Hypothalamus (tissue), 51 donors: ENCODE measurements at places on chromosomes 13 and 19.

GRCh38 chr13:99206226-99206625 is 5.6 kb downstream of the UBAC2 start:
- DNase-seq: no peak

DNA sequence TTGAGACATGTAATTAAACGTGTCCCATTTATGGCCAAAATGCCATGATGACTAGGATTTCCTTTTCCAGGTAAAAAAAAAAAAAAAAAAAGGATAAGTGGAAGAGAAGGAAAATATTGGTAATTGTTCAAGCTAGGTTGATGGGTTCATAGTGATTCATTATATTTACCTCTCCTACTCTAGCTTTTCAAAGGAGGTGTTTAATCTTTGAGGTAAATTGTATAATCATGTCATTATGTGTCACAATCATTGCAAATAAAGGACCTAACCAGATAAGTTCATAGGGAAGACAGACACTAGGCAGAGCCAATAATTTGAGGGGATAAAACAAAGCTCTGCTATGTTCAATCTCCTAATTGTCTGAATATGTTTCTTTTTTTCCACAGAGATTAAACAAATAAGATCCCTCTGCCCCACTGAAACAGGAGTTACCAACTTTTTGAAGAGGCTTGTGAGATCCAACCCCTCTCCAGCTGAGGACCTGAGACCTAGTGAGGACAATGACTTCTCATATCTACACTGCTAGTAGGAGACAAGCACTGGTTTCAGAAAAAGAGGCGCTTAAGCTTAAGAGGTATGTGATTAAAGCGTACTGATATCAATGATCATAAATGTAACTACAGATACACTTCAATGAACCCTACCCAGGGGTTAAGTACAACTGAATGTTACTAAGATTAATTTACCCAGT is 61.4 kb downstream of the USP12 start:
- DNase-seq: no peak

DNA sequence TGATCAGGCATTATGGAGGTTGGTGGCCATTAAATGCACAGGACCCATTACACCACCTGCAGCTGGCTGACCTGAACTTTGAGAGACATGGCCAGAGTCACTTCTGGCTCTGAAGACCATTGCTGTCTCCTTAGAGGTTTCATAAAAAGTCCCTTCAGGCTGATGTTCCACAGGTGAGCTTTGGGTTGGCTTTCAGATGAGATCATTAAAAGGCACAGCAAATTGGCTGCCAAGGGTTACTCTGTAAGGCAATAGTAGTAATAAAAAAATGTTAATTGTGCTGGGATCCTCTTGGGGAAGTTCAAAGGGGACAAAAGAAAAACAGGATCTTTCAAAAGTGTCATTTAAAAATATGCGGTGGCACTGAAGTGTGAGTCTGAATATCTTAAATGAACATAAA is 4.2 kb downstream of the OLFM4 start:
- DNase-seq: no peak

DNA sequence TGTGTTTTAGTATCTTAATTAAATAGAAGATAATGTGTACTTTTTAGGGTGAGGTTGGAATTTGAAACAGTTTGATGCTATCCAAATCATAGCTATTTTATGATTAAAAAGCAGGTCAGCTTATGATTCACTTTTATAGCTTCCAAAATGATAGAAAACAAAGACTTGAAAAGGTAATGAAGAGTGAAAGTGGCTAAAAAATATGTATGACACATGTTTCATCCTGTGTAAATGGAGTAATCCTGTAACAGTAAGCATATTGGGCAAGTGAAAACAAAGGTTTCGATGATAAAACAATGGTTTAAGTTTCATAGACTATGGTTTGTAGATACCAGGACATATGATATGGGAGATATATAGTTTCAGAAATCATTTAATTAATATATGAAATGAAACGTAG is 456.2 kb downstream of the PCDH20 start:
- DNase-seq: no peak

DNA sequence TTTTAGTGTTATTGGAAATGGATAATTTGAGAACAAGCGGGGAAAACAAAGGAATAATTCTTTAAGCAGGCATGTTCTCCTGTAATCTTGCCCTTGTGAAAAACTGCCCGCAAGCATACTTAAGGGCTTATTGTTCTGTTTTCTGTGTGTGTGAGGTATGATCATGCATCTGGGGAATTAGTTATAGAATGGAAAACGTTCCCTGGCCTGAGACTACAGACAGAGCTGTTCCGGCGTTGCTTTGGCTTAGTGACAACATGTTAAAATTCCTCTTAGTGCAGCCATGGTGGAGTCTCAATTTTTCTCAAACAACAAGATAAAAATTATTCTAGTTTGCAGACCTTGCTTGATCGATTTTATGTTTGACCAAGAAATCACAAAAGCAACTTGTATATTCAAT is 560.2 kb upstream of the SPRY2 start:
- DNase-seq: no peak

- DNase-seq: no peak
Measured at GRCh38 chr13:35675651-35676050, 199.2 kb upstream of the MAB21L1 start.

- DNase-seq: no peak
Measured at GRCh38 chr13:74730556-74731331, 596.5 kb upstream of the KLF12 start.

DNA sequence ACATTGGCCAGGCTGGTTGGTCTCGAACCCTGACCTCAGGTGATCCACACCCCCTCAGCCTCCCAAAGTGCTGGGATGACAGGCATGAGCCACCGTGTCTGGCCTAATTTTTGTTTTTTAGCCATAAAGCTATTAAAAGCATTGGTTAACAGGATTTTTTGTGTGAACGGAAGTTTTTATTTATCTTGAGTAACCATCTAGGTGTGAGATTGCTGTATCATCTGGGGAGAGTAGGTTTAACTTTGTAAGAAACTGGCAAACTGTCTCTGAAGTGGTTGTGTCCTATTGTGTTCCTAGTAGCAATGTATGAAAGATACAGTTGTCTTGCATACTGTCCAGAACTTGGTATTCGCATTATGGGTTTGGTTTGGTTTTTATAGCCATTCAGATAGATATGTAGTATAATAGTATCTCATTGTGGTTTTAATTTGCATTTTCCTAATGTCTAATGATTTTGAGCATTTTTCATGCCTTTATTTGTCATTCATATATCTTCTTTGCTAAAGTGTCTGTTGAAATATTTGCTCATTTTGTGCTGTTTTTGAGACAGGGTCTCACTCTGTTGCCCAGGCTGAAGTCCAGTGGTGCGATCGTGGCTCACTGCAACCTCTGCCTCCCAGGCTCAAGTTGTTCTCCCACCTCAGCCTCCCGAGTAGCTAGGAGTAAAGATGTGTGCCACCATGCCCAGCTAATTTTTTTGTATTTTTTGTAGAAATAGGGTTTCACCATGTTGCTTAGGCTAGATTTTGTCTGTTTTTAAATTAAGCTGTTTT is 13.5 kb upstream of the PLEKHF1 start:
- no peak for DNase-seq

DNA sequence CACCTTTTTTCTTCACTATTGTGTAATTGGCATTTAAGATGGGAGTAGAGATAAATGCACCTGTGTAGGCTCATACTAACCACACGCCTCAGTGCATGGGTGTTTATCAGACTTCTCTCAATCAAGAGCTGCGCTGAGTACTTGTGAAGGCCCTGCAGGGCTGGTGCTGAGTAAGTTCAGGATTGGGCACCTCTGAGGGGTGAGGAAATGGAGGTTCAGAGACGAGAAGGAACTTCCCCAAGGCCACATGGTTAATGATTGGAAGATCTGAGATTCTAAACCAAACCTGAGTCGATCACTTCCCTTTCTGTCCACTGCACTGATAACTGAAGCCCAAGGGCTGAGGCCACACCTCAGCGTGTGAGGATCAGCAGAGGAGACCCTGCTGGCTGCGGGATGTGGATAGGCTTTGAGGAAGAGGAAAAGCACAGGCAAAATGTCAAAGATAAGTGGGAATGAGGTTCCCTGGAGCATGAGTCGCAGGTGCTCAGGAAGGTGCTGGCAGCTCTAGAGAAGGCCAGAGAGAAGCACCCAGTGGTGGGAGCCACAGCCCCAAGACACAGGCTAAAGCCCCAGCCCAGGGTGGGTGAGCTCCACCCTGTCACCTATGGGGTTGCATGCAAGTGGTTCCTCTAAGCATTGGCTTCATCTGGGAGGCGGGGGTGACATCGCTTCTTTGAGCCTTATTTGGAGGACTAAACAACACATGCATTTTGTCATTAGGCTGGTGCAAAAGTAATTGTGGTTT is 32.3 kb upstream of the GJB6 start:
- no peak for DNase-seq

GRCh38 chr13:31267126-31267784 is 67.5 kb downstream of the B3GLCT start:
- no peak for DNase-seq

GRCh38 chr13:41220401-41220800 is 26.0 kb upstream of the KBTBD7 start:
- no peak for DNase-seq

DNA sequence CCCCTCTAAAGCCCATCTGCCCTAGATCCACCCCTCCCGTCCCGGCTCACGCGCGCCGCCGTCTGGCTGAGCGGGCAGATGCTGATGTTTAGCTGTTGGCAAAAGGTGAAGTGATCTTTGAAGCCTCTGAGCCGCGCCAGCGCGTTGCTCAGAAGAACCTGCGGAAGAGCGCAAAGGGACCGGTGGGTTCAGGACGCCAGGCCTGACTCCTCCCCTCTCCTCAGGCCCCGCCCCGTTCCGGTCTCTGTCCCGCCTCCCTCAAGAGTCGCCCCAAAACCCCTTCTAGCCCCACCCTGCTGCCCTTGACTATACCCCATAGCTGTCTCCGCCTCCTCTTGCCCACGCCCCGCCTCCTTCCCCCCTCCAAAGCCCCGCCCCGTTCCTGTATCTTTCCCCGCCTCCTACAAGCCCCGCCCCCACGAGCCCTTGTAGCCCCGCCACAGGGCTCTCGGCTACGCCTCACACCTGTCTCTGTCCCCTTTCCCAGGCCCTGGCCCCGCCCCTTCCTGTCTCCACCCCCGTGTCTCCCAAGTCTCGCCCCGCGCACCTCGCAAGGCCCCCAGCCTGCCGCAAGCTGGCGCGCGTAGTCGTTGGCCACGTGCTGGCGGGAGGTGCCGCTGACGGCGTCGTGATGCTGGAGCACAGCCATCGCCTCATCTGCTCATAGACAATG is 9.5 kb downstream of the MAN2B1 start:
- no peak for DNase-seq

- DNase-seq: peak; percentile 7
Measured at GRCh38 chr19:49224879-49225278, 67.3 kb downstream of the TRPM4 start.

- DNase-seq: no peak
Measured at GRCh38 chr19:44401139-44402115, at the start of gene ZNF285. Gene ZNF285, minus strand, starts transcription at chr19:44401608. Its CDS starts 4,395 bp downstream, at chr19:44397213.

DNA sequence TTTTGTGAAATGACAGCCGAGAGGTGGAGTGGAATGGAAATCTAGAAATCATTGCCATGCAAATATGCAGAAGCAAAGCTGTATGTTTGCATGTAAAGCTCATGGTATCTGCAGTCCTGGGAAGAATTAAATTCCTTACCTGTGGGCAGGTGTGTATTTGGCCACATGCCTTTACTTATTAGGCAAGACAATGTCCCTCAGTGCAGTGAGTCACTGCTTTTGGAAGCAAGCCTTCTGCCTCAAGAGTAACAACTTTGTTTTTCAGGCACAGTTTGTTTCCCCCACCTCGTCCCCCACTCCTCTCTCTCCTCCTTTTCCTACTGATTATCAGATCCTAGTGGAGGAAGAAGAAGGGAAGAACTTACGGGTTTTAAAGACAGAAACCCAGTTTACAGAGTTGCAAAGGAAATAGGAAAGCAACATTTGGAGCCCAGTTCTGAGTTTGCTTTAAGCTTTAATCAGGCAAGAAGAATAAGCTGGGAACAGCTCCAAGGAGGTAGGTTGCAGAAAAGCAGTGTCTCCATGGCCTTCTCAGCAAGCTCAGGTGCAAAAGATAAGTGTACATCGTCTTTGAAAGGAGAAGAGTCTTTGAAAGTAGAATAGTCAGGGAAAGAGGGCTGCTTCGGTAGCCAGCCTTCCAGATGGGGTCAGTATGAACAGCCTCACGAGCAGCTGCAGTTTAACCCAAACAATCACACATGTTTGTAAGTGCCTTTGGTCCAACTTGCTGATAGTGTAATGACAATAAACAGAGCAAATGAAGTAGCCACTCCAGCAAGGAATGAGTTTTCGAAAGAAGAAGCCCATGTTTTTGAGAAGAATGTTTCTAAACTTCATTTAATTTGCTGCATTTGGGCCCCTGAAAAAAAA is 190.1 kb downstream of the KLF5 start:
- no peak for DNase-seq

- DNase-seq: no peak
Measured at GRCh38 chr13:59047546-59047945, 1116.2 kb downstream of the DIAPH3 start.

- DNase-seq: peak; percentile 89
Measured at GRCh38 chr19:2977001-2977745, at the start of gene TLE6. Gene TLE6, plus strand, starts transcription at chr19:2977564. Its CDS starts 670 bp downstream, at chr19:2978234.

- no peak for DNase-seq
Measured at GRCh38 chr13:84255226-84255797, 373.0 kb upstream of the SLITRK1 start.

DNA sequence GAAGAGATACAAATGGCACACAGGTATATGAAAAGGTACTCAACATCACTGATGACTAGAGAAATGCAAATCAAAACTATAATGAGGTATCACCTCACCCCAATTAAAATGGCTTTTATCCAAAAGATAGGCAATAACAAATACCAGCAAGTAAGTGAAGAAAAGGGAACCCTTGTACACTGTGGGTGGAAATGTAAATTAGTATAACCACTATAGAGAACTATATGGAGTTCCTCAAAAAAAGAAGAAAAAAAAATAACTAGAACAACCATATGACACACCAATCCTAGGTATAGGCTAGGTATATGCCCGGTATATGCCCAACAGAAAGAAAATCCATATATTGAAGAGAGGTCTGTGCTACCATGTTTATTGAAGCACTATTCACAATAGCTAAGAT is 150.9 kb downstream of the VWA8 start:
- DNase-seq: no peak

GRCh38 chr13:52847682-52848432 is 583 bp downstream of the PCDH8 start:
- DNase-seq: no peak

GRCh38 chr19:40693150-40693788 is 2.8 kb upstream of the NUMBL start:
- no peak for DNase-seq
